Choroid plexus epithelial cell (primary cell): ENCODE measurements at places on chromosomes 5 and 9.

DNA sequence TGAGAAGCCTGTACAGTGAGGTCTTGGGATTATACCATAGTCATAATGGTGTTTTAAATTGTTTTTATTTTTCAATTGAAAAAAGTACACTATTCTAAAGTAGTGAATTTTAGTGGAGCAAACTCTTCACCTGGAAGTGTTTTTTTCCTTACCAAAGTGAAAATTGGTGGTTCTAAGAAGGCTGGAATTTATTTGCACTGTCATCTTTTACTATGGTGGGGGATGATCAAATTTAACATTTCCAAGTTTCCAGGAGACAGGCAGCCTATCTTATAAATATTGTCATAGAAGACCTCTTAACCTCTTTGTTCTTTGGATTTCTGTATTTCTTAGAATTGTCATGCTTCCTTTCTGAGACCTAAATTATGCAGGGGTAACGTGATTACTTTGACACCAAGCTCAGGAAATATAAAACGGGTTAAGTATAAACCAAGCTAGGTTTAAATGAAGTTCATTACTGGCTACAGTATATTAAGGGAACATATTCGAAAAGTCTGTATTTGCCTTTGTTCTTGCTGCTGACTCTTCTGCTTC lies 20.2 kb downstream of the NDFIP1 start:
- DNase-seq, result no peak

- DNase-seq, result peak; percentile 35
Measured at GRCh38 chr5:73387601-73388305, 60.8 kb downstream of the FOXD1 start.

DNA sequence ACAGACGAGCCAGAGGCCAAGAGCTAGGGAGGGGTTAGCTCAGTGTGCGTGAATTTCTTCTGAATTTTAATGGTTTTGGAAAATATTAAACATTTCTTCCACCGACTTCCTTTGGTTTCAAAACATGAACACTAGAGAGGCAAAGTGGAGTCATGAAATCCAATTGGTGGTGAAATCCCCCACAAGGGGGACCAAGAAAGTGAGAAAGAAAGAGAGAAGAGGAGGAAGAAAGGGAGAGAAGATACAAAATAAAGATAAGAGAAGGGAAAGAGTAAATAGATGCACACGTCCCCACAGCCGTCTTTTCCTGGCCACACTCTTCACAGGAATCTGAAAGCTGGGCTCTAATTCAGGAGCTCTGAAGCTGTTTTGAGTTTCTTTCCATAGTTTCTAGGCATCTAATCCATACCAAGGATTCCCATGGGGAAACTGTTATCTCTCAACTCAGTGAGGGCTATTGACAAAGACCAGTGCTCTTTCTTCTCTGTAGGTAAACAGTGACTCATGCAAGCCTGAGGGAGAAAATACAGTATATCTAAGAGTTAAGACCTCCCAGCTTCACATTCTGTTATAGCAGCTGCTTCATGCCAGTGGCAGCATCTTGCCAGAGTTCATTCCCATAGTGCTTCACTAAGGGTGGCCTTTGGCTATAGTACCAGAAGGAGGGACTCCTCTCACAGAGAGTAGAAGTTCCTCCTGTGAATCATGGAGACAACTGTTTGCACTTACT lies 115.8 kb upstream of the LIFR start:
- peak; percentile 93 for DNase-seq

DNA sequence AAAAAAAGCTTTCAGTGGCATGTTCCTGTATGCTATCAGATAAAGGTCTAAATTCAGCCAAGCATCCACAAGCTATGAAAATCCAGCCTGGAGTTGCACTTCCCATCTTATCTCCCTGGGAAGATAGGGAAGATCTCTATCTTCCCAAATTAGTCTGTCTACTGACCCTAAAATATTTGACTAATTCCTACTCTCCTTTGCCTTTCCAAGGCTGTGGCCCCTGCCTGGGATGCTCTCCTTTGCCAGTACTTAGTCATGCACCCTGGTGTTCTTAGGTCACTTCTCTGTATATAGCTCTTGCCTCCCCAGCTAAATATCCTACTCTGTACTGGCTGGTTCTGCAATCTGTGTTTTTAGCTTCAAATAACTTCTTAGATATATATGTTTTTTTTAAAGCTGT lies 44.0 kb upstream of the PLPP1 start:
- peak; percentile 76 for DNase-seq

DNA sequence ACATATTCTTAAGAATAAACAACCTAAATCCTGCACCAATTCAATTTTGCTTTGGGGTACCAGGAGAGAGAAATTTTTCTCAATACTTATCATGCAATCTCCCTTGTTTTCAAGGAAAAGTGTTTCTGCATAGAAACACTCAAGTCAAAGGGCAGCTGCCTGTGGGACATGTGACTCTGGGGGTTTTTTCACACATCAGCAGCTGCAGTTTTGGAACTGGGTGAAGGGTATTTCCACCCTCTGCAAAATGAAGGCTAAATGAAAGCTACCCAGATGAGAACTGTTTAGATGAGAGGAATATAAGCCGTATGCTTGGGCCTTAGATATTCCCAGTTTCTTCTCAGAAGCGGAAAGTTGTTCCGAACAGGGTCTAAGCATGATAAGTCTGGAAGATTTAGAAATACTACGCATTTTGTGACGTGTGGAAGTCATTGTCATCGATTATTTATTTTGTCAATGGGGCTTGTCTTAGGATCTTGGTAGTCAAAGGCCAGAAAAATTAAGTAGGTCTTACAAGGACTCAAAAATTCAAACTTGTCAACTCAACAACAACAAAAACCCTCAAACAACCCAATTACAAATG lies 64.3 kb upstream of the BOD1 start:
- peak; percentile 64 for DNase-seq

- DNase-seq, result peak; percentile 91
Measured at GRCh38 chr5:118791926-118792734, 196.2 kb downstream of the DTWD2 start.

- no peak for DNase-seq
Measured at GRCh38 chr5:75356719-75357118, 19.7 kb downstream of the HMGCR start.

- DNase-seq, result no peak
Measured at GRCh38 chr5:24623624-24624023, 21.2 kb downstream of the CDH10 start.

GRCh38 chr9:26132746-26133312 lies 454.6 kb upstream of the TUSC1 start:
- DNase-seq, result no peak

DNA sequence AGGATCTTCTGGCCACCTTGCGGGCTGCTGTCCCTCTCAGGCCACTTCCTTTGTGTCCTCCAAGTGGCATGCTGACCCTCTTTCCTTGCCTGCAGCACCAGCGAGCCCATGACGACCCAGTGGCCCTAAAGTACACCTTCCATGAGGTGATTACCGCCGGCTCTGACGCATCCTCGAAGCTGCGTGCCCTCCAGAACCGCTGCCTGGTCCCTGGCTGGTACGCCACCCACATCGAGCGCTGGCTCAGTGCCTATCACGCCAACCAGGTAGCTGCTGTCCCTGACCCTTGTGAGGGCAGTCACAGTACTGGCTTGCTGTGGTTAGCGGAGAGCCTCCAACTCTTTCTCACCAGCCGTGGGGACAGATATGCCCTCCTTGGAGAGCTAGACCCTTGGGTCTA lies 40.2 kb downstream of the NDST1 start:
- no peak for DNase-seq

- no peak for DNase-seq
Measured at GRCh38 chr9:123655681-123656423, 274.1 kb downstream of the DENND1A start.

GRCh38 chr5:179413086-179413690 lies 67.9 kb upstream of the ADAMTS2 start:
- DNase-seq, result no peak

GRCh38 chr9:124590889-124591641 lies 83.9 kb upstream of the NR5A1 start:
- no peak for DNase-seq

DNA sequence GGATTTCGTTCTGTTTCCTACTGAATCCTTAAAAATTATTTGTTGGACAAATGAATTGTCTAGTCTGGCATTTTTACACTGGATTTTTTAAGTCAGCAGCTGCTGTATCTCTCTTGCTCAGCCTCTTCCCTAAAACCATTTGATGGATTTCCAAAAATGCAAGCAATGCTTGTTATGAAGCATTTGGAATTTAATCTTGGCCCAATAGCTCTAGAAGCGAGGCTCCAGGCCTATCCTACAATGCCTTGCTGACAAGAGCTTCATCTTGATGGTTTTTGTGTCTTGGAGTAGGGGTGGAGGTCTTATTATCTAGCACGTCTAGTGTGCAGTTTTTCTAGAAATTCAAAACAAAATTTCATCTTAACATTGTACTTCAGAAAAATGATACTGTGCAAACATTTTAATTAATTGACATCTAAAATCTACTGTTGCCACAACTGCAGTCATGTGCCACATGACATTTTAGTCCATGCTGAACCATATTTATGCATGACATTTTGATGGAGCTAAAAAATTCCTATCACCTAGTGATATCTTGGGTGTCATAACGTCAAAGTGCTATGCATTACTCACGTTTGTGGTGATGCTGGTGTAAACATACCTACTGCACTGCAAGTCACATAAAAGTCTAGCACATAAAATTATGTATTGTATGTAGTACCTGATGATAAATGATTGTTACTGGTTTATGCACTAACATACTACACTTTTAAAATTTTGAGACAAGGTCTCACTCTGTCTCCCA lies 5.9 kb upstream of the RAD23B start:
- peak; percentile 58 for DNase-seq

DNA sequence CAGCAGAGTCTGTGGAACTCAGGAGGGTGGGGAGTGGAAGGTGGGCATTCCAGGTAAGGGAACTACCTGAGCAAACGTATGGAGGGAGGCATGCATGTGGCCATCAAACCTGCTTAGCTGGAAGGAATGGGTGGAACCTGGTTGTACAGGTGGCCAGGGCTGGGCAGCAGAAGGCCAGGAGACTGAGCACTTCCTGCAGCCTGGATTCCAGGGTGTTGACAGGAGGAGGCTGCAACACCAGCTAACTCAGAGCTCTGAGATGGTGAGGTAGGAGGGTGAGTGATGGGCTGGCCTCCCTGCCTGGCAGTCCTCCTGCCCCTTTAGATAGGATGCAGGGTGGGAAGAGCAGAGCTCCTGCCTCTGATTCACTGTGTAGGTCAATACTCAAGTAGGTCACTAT lies 92.5 kb upstream of the CPEB4 start:
- DNase-seq, result no peak

DNA sequence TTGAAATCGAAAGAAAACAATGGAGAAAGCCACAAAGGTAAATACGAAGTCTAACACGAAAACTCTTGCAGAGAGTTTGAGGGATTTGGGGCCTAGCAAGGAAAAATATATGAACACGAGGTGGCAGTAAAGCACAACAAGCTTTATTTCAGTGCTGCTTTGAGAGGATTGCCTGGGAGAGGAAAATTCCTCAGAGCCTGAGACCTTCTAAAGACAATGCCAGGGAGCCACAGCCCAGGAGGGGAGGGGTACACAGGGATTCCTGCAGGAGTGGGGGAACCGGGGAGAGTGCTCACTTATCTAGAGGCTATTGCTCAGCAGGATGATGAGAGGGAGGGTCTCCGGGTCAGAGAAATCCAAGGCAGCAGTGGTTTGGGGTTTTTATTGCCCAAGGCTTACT lies 134.9 kb upstream of the ADCY2 start:
- DNase-seq, result peak; percentile 39

DNA sequence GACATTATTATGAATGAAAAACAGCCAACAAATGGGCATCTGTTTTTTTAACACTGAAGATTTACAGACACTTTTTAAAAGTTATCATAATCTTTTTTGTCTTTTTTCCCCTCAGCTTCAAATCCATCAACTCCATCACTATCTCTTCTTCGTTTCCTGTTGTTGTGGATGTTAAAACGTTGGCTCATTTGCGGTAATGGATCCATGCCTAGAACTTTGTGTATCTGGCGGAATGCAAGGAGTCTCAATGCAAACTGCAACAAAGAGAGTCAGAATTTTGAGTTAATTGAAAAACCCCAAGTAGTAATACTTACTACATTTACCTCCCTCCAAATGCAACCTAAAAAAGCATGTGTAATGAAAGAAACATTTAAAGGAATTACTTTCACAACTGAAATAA lies 42.9 kb upstream of the MTMR12 start:
- peak; percentile 70 for DNase-seq

- DNase-seq, result no peak
Measured at GRCh38 chr5:133354323-133355185, 257.8 kb downstream of the FSTL4 start.

GRCh38 chr9:92008041-92008440 lies 58.0 kb upstream of the ROR2 start:
- DNase-seq, result no peak

DNA sequence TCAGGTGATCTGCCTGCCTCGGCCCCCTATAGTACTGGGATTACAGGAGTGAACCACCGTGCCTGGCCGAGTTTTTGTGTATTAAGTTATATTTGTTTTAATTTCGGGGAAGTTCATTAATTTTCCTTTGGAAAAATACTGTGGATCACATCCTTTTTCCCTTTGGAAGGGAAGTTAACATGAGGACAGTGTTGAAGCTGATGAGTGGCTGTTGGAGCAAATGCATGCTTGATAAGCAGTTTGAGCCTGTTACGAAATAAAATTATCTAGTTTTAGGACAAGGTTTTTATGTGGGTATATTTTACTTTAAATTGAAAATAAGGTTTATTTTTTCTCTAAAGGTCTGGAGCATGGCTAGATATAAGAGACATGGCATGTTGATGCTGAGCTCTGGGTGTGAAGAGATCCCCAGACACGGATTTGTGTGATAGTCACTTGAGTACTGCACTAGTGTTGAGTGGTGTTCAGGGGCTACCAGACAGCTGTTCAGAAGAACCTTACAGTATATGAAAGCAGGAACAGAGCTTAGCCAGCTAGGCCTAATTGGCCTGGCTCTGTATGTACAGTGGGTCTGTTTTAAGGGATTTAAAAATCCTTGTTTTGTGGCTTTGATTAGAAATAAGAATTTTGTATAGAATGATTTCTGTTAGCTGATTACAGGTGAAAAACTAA lies 17.4 kb downstream of the LMNB1 start:
- no peak for DNase-seq

DNA sequence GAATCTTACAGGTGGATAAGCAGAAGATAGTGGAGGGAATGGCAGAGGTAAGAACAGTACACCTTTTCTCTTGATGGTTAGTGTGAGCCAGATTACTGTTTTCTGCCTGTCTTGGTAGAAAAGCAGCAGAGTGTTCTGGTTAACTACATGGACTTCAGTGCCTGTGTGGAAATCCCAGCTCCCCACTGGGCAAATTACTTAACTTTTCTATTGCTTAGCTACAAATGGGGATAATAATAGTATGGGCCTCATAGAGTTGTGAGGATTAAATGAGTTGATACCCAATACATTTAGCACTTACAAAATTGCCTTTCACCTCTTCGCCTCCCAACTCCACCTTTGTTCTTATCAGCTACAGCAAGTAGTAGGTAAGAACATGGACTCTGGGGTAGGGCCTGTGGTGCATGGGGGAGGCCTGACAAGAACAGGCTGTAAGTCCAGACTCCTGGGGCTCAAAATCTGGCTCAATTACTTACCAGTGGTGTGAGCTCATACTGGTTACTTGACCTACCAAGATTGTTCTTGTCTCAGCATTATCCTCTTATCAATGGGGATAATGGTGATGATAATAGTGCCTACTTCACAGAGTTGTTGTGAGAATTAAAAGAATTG lies 125.1 kb downstream of the LIFR start:
- peak; percentile 51 for DNase-seq
